ENCODE measurements at places on chromosomes 2 and 18.

GRCh38 chr2:196284866-196285557, 113.6 kb upstream of the STK17B start:
- DNase-seq = no peak

DNA sequence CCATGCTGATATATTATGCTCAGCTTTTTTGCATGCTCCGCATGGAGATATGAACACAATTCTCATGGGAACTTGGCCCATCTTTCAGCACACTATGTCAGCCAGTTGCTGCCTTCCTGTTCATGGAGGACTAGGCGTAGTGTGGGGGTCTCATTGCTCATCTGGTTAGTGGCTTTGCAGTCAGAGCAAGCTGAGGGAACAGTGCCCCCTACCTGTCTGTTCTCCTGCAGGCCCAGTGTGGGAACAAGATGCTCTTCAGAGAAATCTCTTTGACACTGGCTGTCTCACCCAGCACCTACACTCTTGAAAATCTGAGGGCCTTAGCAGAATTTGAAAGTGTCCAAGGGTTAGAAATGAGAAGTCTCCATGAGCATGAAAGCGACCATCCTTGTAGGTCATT, 47.1 kb downstream of the SPTBN1 start:
- DNase-seq = no peak

DNA sequence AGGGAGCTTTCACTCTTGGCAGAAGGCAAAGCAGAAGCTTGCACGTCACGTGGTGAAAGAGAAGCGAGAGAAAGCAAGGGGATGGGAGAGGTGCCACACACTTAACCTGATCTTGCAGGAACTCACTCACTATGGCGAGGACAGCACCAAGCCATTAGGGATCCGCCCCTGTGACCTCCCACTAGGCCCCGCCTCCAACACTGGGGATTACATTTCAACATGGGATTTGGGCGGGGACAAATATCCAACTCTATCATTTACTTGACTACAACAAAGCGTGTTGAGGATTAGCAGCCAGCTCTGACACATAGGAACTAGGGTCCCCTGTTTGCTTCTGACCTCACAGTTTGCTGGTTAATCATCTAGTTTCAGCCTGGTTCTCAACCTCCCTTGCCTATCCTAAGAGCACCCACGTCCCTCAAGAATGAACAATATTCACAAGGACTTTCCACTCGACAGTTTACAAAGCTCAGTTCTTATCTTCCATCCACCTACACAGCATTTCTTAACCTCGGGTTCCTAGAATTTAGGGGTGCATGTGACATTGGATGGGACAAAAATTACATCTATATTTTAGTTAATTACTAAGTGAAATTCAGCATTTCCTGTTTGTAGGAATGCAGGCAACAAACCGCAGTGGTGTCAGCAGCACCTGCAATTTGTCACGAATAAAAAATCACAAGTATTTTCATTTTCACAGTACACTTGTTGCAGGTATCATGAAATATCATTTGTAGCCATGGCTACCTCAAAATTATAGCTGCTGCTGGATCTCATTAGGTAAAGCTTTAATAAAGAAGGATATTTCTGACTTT, 36.0 kb downstream of the LBH start:
- DNase-seq = no peak

DNA sequence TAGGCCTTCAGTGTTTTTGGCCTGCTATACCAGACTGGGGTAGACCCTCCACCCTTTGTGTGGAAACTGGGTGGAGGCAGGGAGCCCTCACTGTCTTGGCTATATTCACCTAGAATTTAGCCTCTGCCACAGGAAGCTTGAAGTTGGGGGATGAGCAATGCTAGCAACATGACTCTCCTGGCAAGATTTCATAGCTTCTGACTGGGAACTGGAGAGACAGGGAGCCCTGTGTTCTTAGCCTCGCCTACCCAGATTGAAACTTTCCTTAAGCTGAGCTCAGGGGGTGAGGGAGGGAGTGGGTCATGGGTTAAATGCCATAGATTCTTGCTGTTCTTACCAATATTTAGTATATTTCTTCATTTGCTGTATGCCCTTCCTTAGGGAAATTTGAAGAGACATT, 46.8 kb upstream of the FAM98A start:
- no peak for DNase-seq

DNA sequence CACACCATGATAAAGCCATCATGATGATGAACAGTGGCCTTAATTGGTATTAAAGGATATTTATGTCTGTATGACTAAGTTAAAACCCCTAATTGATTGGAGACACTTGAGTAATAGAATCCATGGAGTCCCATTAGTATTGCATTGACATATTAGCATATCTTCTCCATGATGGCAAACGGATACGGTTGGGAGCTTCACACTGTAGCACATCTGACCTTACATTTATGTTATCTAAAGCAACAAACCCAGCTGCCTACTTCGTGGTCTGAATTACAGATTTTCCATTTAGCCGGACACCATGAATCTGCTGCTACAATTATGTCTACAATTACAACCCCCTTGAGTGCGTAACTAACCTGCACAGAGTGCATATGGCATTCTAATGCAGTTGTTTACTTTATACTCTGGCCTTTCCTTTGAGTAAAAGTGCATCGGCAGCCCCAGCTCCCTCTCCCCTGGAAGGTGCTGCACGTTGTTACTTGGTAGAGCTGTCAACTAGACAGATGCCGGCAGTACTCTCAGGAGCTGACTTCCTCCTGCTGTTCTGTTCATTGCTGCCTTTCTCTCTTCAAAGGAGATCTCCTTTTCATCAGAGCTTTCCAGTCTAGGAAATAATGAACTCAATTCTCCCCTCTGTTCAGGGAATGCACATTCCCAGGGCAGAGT, 92.1 kb downstream of the LRRC30 start:
- no peak for DNase-seq

DNA sequence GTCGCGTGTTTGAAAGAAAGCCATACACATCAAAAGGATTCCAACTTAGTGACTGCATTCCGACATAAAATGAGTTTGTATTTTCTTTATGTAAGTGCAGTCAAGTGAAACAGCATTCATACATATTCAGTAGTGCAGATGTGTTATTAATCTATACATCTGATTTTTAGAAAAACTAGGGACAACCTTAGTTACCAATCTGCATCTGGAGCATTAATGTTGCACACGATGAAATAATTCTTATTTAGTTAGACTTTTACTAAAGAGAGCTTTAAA, 1.9 kb downstream of the GORASP2 start:
- no peak for DNase-seq

GRCh38 chr2:216478151-216478550, 20.5 kb upstream of the RPL37A start:
- DNase-seq = no peak

DNA sequence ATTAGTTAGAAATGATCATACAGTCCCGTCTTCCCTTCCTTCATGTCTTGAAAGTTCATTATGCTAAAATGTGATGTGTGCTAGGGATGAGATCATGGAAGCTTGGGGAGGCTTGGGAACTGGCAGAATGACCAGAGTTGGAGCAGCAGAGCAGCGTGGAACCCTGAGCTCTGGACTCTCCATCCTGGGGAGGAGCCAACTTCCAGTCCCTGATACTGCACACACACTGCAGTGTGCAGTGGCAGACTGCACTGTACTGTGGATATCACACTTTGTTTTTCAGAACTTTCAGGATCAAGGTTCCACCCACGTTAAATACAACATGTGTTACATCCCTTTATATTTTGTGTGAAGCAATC, 27.3 kb upstream of the GREB1 start:
- DNase-seq = no peak

GRCh38 chr18:48742706-48743475, 204.1 kb downstream of the CTIF start:
- DNase-seq = peak; percentile 69

- no peak for DNase-seq
Measured at GRCh38 chr2:102520009-102520408, 47.0 kb downstream of the SLC9A4 start.

DNA sequence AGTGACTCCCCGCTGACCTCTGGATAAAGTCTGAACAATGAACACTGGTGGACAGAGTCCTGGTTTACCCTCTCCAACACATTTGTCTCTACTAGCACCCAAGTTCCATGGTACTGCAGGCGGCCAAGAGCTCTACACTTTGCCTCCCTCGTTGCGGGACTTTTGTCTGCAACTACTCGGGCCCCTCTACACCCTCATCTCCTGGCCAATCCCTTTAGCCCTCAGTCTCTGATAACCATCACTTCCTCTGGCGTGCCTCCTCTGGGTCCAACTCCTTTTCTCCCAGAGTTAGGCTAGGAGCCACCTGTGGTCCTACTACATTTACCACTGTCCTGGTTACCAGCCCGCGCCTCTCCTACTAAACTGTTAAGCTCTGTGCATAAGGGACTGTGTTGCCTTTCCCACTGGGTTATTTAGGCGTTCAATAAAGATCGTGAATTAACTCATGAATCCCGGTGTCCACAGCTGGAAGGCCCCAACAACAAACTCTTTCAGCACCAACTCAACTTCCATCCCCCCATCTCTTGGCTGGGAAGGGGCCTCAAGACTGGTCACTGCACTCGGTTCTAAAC, 757 bp downstream of the HDHD2 start:
- DNase-seq = no peak

DNA sequence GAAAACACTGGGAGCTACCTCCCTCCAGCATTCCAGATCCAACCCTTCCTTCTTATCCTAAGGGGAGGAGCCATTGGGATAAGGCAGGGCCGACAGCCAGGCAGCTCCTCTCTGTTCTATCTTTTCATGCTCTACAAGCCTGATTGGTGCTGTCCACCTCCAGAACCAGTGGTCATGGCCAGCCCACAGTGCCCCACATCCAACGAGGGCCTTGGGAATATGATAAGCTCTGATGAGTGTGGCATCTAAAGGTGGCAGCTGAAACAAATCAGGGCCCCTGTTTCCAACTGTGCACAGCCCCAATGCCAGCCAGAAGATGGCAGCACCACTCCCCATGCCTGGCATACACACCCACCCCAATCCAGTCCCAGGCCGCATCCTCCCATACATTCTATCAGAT, 329.3 kb downstream of the C1D start:
- no peak for DNase-seq

GRCh38 chr2:13091455-13091854, 374.7 kb downstream of the TRIB2 start:
- no peak for DNase-seq

DNA sequence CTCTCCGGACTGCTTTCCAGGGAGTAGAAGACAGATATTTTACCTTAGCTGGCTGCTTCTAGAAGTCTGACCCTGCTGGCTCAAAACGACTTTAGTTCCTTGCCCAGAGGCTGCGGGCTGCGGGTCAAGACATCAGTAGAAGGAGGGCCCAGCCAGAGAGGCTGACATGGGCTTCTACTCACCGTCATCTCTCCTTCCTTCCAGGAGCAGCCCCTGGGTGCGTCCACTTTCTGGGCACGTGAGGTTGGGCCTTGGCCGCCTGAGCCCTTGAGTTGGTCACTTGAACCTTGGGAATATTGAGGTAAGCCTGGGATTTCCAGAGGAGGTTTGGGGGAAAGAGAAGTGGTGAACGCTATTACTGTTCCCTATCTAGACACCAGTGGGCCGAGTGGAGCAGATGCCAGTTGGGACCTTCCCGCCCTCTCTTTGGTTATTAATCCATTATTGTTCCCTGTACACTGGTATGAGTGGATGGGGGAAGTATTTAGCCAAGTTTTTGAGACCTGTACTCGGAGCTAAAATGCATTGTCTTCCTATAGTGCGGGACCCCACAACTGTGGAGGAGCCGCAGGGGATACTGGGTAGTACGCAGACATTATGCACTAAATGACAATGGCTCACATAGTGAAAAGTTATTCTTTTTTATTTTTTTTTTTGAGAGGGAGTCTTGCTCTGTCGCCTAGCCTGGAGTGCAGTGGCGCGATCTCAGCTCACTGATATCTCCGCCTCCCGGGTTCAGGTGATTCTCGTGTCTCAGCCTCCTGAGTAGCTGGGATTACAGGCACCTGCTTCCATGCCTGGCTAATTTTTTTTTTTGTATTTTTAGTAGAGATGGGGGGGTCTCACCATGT, 26.3 kb upstream of the CASP8 start:
- no peak for DNase-seq

GRCh38 chr2:39737661-39738060, 41.4 kb downstream of the THUMPD2 start:
- DNase-seq = no peak

DNA sequence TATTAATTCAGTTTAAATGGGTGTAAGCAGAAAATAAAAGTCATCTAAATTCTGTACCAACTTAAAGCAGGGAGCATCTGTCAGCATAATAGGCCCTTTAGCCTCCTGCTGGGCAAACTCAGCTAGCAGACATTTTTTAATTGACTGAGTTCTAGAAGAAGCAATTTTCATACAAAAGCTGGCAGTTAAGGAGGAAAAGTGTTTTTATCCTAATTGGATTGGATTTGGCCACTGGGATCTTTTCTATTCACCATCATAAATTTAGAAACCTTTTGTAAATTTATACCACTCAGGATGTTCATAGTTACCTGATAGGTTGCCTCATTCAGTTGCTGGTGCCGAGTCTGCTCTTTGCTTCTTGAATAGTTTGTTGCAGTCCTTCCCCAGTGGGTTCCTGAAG, 262.7 kb upstream of the FSIP2 start:
- no peak for DNase-seq

DNA sequence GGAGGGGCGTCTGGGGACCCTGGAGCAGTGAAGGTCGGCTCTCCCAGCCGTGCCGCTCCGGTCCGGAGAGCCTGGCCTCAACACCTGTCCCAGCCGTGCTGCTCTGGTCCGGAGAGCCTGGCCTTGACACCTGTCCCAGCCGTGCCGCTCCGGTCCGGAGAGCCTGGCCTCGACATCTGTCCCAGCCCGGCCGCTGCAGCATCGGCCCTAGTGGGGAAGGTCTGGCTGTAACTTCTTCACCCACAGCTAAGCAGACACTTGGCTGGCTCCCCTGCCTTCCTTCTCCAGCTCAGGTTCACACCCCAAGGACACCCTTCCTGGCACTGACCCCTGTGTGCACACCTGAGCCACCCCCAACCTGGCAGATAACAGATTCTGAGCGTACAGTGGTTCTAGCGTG, 4.6 kb downstream of the KCNG2 start:
- DNase-seq = no peak

GRCh38 chr18:48124857-48125626, 194.6 kb upstream of the SMAD2 start:
- no peak for DNase-seq

DNA sequence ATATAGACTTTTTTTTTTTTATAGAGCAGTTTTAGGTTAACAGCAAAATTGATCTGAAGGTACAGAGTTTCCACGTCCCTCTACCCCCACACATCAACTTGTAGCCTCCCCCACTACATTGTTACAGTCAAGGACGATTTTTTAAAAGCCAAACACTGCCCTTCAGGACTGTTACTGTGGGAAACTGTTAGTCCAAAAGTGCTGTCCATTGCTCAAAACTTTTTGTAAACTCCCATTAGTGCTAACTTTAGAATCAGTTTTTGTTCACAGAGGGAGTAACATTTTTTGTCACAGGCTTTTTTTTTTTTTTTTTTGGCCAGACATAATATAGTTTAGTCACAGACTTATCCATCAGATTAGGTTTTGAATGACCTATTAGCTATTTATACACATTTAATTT, 24.1 kb downstream of the ELP2 start:
- no peak for DNase-seq

- no peak for DNase-seq
Measured at GRCh38 chr2:212905640-212906201, 245.7 kb downstream of the IKZF2 start.

- no peak for DNase-seq
Measured at GRCh38 chr2:183162362-183162761, 38.1 kb downstream of the NUP35 start.

Data from AG09319 (cell line).